Activated T-helper 9 cell treated with anti-CD3 and anti-CD28 coated beads, Interleukin-2, amount 50 U/mL, for 16 hours (primary cell): ENCODE measurements at places on chromosomes 1 and 21.

DNA sequence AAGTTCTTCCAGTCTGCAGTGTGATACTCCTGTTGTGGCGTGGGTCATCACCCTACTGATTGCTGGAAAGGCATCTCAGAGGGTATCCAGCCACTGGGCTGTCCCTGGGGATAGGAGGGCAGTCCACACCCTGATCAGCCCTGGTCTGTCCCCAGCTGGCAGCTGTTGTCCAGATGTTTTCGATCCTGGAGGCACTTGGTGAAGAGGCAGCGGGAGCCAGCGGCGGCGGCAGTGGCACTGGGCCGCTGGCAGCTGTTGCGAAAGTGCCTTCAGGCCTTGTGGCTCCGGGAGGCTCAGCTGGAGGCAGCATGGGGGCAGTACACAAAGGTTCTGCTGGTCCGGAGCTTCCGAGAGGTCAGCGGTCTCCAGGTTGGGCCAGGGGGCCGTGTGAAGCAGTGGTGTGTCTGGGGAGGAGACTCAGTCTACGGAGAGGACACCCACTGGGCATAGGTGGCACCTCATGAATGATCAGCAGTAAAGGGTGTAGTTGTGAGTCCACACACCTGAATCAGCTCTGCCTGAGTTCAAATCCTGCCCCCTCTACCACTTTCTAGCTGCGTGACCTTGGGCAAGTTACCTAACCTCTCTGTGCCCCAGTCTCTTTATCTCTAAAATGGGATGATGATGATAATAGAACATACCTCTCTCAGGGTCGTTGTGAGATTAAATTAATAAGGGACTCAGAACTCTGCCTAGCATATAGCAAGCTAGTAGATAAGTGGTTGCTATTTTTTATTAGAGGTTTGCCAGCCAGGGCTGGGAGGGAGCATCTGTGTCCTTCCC lies 6.1 kb downstream of the C1orf167 start:
- DNase-seq = no peak

DNA sequence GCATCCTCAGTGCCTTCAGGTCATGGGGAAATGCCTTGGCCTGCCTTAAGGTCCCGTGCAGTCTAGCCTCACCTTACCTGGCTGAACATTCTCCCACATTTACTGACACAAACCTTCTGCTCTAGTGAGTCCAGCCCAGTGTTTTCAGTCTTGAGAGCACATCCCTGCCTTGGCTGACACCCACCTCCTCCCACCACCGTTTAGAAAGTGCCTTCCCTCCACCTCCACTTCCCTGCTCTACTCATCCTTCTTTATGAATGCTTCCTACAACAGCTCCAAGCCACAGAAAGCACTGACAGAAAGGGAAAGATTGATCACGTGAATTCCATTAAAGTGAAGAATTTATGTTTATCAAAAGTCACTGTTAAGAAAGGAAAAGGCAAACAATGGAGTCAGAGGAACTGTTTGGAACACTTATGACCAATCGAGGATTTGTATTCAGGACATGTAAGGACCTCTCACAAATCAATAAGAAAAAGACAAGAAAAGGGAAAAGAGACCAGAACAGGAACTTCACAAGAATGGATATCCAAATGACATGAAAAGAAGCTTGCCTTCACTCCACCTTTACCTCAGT lies 59.8 kb downstream of the DDR2 start:
- no peak for DNase-seq

- no peak for DNase-seq
Observed at GRCh38 chr21:35779690-35780570, 280.4 kb downstream of the SETD4 start.

DNA sequence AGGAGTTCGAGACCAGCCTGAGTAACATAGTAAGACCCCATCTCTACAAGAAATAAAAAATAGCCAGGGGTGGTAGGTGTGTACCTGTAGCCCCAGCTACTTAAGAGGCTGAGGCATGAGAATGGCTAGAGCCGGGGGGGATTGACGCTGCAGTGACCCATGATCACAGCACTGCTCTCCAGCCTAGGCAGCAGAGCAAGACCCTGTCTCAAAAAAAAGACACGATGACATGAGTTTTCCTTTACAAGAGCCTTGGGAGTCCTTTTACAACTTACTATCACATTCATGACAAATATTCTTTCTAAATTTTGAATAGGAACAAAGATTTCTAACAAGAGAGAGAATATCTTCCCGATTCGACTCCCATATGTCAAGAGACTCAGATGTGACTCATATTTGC lies 3.3 kb upstream of the BRWD1 start:
- no peak for DNase-seq

DNA sequence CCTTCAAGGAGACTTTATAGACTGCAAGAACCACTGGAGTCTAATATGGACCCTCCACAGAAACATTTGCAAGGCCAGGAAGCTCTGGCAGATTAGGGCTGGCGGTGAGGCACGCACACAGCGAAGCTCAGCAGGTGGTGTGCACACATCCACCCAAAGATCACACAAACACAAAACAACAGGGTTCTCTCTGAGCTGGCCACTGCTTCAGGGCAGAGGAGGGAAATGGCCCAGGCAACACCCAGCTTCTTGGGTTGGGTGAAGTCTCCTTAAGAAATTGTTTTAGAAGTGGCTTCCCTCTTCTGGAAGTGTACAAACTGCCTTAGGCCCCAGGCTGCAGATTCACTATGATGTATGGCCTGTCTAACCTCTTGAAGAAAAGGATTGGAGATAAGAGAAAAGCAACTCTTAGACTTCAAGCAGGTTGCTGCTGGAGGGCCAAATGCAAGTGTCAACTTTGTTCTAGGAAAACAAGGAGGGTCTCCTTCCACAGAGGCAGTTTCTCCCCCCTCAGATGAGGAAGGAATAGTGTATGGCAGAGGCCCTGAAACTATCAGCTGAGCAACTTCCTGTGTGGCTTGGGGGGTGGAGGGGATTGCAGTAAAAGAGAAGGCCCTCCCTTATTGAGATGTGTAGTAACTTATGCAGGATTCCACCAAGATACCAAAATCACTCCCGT lies 2.0 kb downstream of the RCSD1 start:
- no peak for DNase-seq

GRCh38 chr21:20308586-20309315 lies 689.5 kb upstream of the NCAM2 start:
- DNase-seq = no peak

DNA sequence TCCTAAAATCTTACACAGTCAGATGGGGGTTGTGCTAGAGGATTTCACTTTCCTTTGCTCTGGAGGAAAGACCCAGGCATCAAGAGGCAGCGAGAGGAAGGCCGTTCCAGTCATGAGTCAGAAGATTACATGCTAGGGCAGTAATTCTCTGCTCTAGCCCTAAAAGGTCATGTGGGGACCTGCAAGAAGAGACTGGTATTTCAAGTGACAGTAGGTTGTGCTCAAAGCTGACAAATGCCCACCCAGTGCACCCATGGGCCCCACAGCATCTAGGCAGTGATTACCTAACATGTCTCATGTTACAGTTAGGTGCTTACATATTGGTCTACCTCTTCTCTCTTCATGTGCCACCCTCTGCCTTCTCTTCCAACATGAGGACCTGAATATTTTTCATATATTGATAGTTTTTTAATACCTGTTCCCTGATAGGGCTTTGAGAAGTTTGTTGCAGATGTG lies 99.7 kb upstream of the BEND5 start:
- DNase-seq = no peak

DNA sequence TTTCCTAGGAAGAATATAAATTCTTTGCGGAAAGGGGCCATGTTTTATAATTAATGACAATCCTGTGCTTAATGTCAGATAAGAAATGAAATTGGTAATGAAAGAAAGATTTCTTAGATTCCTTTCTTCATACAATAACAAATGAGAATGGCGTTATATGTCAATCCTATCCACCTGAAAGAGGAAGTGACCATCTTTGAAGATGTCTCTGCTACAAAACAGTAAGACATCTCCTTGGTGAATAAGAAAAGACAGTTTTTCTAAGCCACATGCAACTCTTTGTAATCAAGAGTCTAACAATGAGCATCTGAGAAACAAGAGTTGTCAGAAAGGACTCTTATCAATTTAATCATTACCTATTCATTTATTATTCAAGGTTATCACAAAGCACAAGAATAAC lies 286.0 kb downstream of the VAV3 start:
- no peak for DNase-seq

- DNase-seq = peak; percentile 17
Observed at GRCh38 chr1:150066838-150067183, 765 bp upstream of the VPS45 start.

DNA sequence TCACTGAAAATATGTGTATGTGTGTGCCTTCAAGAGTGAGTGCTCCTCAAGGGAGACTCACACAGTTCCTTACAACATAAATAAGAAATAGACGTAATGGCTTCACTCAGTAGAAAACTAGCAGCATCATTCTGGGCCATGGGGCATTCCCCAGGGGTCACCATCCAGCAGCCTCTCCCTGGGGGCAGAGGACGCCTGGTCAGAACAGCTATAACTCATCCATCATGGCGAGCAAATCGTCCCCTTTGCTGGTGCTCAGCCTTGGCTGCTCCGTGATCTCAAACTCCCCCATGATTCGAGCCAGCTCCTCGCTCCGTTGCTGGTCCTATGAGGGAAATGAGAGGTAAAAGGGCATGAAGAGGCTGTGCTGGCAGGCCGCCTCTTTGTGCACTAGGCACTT lies 20.2 kb upstream of the LSM10 start:
- DNase-seq = no peak
